ENCODE measurements at places on chromosomes 5 and 9.
A peak's percentile ranks its signal among the peaks of the same experiment; 100 is the strongest.

DNA sequence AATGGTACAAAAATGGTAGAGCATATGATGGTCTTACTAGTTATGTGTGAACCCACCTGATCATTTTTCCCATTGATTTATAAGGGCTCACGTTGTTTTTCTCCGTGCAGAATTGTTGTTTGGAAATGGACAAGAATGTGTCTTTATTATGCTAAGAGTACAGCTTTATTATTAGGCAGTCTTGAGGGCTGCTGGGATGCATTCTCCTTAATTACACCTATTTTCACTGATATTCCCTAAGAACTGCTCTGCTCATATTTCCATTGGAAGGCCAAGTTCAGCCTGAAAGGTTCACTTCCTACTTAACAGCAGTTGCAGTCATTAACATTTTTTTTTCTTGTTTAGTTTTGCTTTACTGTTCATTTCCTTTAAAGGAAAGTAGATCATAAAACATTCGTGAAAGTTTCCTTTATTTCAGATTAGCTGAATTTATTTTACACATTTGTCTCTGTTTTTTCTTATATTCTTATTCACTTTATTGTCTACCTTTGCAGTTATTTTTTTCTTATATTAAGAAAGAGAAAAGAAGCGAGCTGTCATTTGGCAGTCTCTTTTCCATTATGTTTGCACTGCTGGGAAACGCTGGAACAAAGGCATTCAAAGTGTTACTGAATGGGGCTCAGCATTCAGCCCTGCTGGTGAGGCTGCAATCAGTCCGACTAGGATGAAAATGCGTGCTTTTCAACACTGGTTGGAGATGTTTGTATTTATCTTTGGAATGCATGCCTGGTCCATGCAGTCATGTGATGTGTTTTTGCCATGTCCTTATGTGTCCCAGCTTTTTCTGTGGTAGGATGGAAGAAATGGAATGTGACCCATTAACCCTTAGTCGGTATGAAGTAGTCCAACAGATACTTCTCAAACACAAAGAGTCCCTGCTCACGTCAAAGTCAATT lies 602.7 kb upstream of the ZNF608 start:
- DNase-seq, result no peak

- DNase-seq, result no peak
Measured at GRCh38 chr5:128777052-128777451, 188.2 kb upstream of the SLC27A6 start.

- DNase-seq, result no peak
Measured at GRCh38 chr5:120874081-120874862, 410.2 kb downstream of the PRR16 start.

GRCh38 chr5:16507716-16508115 lies 42.1 kb upstream of the ZNF622 start:
- no peak for DNase-seq

DNA sequence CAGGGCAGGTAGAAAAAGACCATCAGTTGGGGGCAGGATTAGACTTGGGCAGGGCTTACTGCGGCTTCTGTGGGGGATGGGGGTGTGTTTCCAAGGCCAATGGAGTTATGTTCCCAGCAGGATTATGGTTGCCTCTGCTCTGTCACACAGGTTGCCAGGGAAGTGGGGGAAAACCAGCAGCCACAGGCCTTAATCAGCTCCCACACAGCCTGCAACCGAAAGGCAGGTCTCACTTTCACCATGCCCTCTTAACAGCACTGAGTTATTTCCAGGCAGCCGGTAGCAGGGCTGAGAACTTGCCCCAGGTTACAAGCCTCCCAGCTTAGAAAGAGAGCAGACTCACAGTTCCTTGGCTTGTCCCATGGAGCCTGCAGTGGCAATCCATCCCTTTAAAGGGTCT lies 205.5 kb downstream of the FGF10 start:
- no peak for DNase-seq

DNA sequence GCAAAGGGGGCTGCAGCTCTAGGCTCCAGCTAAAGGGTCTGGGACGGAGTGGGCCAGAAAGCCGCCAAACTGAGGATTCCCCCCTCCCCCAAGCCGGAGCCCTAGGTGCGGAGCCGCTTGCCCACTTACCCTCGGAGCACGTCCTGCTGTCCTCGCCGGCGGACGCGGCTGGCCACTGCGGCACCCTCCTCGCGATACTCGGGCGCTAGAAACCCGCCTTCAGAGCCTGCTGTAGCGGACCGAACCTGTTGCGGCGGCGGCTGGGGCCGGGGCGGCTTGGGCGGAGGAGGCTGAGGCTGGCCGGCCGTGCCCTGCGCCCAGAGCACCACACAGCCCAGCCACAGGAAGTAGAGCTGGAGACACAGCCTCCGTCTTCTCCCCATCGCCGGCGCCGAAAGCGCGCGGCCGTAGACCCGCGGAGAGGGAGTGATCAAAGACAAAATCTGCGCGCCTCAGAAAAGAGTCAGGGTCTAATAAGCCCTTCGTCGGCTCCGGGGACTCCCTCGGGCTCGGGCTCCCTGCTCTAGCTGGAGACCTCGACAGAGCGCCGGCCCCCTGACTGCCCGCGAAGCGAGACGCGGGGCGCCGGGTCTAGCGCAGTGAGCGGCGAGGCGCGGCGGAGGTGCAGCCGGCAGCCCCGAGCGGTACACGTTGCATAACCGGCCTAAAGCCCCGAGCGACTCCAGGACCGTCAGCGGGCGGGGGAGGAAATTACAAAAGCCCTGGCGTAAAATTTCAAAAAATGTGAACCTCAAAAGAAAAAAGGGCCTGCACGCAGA lies 635 bp downstream of the FBN2 start:
- DNase-seq, result no peak

DNA sequence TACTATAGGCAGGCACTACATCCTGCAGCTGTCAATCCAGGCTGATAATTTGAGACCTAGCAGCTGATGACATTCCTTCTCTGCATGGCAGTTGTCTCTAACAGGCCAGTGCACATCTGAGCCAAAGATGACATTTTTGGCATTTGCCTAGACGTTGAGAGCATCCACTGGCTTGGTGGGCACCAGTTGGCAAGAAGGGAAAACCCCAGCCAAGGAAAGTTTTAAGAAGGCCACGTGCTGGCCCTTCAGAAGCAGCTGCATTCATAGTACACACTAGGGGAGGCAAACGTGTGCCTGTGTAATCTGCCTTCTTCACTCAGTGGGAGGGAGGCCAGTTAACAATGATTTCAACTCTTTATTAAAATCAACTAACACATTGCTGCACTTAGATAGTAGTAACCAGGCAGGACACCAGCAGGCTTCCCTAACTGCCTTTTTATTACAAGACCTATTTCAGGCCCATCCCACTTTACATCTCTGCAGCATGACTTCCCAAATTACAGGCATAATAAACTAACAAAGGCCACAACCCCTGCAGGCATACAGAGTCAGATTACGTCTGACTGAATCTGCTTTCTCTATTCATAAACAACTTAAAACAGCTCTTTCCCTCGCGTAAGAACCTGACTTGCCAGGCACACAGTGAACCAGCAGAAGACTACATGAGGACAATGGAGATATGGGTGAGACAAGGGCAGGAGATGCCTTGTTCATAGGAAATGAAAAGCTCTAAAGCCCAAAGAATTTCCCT lies 576.3 kb downstream of the PDE4D start:
- peak; percentile 91 for DNase-seq

DNA sequence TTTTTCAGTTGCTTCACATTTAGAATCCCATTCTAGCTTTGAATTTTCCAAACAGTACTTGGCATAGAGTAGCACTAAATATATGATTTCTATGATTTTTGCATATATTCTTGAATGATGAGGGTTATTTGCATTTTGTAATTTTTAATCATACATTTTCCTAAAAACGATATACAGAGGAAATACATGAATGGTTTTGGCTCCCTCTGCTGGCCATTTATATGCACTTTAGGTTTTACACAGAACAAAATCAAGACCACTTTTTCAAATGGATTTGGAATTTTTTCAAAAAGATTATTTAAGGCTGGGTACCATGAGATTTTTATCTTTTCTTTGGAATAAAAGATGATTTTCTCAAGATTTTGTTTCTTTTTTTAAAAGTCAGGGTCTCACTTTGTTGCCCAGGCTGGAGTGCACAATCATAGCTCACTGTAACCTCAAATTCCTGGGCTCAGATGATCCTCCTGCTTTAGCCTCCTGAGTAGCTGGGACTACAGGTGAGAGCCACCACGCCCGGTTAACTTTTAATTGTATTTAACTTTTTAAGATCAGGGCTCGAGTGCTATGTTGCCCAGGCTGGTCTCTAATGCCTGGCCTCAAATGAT lies 16.7 kb upstream of the COMMD10 start:
- DNase-seq, result peak; percentile 62

- DNase-seq, result peak; percentile 37
Measured at GRCh38 chr9:114205171-114206015, 50.1 kb downstream of the COL27A1 start.

- DNase-seq, result no peak
Measured at GRCh38 chr9:136726631-136727191, 14.3 kb downstream of the DIPK1B start.

DNA sequence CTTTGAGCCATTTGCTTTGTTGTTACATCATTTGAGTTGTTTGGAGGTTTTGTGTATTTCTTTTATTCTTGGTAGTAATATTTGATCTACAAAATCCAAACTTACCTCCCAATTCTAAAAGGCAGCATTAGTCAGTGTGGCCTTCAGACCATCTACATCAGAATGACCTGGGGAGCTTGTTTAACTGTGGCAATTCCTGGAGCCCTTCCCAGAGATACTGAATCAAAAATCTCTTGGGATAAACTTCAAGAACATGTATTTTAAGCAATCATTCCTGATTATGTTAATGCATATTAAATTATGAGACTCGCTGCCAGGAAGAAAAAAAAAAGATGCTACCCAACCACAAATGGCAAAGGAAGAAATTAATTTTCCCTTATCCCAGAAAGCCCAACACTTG lies 268.9 kb upstream of the PDE4D start:
- DNase-seq, result no peak

DNA sequence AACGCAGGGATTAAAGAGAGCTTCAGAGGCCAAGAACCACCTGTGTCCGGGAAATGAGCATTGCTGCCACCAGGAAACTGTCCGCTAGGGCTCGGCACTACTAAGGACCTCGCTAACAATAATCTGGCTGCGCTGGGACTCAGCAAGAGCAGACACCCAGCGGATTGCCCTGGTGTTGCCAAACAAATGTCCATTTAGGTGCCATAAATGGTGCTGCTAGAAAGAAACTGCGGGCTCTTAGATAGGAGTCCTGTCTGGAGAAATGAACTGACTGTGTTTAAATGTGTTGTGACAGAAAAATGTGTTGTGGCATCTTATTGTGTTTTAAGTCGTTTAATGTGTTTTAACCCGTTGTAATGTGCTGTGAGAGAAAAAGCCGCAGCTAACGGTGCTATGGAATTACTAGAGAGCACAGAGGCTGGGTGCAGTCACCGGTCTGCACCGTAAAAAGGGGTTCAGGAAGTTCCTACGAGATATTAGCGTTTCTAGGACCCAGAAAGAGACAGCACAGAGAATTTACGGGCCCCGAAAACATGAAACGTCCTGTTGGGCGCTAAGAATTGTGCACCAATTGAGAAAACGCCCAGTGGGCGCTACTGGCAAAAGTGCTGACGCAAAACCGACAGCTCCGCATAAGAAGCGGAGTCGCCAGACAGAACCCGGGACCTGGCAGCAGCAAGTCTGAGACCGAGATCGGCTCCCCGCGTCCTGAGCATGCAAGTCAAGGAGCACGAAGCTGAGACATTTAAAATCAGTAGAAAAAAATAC lies 90.6 kb downstream of the ANXA2R start:
- no peak for DNase-seq

DNA sequence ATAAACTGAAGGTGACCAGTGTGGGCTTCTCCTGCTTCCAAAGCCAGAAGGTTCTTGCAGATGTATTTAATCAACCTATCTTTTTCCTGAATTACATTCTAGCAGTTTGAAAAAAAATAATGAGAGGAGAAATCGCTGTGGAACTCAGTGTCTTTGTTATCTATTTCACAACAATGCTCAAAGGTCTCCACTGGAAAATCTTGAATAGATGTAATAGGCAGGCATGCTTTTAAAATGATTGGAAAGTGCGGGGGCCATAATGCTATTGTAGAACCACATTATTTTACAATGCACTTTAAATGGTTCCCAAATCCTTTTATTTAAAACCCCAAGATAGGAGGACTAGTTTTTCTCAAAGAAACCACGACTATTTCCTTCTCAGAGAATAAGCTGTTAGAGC lies 23.3 kb downstream of the ENC1 start:
- no peak for DNase-seq

GRCh38 chr5:173795601-173796000 lies 92.5 kb upstream of the CPEB4 start:
- no peak for DNase-seq

DNA sequence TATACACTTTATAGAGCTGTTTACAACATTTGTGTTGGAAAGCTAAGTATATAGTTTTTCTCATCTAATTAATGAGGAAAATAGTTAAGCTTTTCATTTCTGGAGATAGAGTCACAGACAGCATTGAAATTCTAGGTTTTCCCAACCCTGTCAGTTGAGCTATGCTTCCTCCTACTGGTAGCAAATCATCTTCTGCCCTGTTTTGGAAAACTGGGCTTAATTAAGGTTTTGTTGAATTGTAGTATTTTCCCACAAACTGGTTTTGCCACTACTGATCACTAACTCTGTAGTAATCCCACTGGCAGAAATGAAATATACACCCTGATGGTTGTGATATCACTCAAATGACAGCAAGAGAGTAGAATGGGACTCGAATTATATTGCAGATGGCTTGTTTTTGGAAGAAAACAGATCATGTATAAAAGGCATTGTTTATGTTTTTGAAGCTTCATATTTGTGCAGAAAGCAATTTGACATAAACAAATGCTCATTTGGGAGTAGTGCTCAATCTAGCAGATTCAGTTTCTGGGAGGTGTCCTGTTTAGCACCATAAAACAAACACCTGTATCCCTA lies 46.6 kb downstream of the CD180 start:
- peak; percentile 65 for DNase-seq

DNA sequence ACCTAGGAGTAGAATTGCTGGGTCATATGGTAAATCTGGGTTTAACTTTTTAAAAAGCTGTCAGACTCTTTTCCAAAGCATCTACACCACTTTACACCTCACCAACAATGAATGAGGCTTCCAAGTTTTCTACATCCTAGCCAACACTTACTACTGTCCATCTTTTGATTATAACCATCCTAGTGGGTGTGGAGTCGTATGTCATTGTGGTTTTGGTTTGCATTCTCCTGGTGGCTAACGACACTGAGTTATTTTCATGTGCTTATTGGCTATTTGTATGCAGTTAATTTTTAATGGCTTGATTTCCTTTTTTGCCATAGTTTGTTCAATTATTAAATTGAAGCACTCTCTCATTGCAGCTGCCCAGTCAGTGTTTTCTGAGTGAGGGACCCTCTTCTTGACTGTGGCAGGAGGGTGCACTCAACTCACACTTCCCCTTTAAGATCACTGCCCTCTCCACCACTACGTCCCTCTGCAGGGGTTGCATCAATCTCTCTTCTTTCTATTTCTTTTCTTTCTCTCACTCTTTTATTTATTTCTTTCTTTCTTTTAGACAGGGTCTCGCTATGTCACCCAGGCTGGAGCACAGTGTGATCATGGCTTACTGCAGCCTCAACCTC lies 182.3 kb downstream of the C9orf152 start:
- no peak for DNase-seq

GRCh38 chr5:107937651-107938355 lies 267.1 kb upstream of the EFNA5 start:
- DNase-seq, result no peak
